ENCODE measurements at places on chromosomes 3 and 15.

- DNase-seq: no peak
Observed at GRCh38 chr3:43169987-43170386, 64.1 kb upstream of the POMGNT2 start.

DNA sequence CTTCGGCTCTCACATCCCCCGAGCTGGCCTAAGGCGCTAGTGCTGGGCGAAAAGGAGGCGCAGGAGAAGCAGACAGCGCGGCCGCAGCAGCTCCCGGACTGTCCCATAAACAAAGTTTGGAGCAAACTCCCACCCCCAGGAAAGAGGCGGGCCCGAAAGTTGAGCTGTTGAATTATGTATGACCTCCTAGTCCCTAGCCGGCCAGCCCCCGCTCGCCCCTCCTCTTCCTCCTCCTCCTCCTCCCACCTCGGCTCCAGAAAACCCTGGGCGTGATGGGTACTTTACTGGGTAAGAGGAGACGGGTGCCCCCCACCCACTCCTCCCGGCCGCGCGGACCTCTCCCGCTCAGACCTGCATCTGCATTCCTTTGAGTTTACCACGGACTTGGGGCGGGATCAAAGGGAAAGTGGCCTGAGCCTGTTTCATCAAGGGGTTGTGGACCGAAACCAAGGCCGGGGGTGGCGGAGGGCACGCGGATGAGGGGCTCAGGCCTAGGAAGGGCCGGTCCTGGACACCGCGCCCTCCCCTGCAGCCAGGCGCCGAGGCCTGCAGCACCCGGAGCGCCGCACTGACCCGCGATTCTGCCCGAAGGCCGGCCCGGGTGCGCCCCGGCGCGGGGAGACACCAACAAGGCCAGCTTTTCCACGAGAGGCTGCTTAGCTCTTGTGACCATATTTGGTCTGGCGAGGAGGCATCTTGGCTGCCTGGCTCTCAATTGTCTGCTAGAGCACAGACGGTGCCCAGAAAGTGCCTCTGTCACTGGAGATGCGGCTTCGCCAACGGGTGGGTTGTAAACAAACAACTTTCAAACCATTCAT, at the start of gene WWTR1:
Gene WWTR1 (minus strand): TSS at position 100 of the 818 bp plus-strand sequence. CDS start 719 bp downstream, outside the sequence.
- DNase-seq: peak; percentile 67

GRCh38 chr3:14371573-14372474, 30.6 kb upstream of the SLC6A6 start:
- DNase-seq: peak; percentile 90

GRCh38 chr3:12180218-12180617, 21.5 kb upstream of the TIMP4 start:
- peak; percentile 57 for DNase-seq

DNA sequence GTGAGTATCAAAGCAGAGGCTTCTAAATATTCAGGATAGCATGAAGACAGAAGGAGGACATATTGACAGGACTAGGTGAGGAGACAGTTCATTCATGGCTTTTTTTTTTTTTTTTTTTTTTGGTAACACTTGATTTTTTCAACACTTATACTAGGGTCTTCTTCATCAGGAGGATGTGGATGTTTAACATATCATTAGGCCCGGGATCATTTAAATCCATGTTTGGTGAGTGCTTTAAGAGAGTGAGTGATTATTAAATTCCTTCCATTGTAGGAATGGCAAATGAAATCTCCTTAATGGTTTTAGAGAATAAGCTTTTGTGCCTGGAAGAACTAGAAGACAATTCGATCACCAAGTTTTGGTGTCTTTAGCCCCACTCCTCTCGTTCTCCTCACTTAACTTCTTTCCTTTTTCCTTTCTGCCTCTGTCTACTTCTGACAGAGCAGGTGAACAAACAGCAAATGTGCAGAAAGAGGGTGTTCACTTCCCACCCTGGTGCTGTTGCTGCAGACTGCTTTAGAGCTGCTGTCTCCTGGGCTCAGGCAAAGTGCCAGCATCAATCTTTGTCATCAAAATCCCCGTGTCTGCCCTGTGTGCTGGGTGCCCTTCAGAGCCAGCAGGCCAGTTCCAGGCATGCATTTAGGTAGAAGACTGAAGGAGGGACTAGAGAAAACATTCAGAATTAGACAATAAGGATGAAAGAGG, 35.6 kb upstream of the RAB11A start:
- DNase-seq: peak; percentile 26

- no peak for DNase-seq
Observed at GRCh38 chr3:57681691-57682090, 11.2 kb downstream of the DENND6A start.

- DNase-seq: no peak
Observed at GRCh38 chr3:9553948-9554513, 409 bp upstream of the LHFPL4 start.

DNA sequence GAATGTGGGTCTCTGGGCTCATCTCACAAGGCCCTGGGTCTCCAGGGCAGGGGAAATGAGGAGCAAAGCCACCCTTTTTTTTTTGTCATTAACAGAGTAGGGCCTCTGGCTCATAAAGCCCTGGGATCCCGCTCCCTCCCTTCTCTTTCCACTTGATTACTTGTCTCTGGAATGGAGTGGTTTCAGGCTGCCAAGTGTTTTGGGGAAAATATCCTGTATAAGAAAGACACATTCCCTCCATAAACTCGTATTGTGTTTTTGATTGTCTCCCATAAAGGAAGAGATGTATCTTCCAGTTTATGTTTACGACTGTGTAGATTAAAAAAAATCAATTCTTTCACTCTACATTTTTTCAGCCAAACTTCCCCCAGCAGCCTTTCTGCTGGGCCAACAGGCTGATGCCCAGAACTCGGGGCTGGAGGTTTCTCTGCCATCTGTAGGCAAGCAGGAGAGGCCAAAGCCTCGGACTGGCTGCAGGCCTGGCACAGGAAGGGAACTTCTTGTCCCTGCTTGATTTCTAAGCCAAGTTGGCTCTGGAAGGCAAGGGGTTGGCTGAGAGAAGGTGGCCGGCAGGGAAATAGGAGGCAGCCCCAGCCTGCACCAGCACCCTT, 49.4 kb upstream of the INSYN1 start:
- DNase-seq: no peak

DNA sequence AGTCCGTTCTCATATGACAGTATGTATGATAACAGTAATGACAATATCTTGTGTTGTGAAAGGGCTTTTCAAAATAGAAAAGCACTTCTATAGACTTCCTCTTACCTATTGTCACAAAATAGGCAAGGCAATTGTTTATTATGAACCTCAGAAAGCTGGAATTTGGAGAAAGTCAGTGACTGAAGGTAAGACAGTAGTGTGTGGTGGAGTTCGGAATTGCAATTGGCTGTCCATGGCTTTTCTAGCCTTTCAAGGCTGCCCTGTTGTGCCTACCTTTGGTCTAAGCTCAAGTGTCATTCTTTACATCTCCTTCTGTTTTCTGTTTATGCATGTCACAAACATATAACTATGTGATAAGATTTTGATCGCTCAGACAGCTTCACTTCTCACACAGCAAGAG, 219.3 kb upstream of the NR2E3 start:
- DNase-seq: no peak

All from suppressor macrophage (primary cell).